ENCODE measurements at places on chromosomes 1 and 21.

- no peak for DNase-seq
These were observed 33.9 kb upstream of the SDC3 start for GRCh38 chr1:30942326-30942963.

- no peak for DNase-seq
These were observed 40.0 kb downstream of the MIA3 start for GRCh38 chr1:222657899-222658298.

DNA sequence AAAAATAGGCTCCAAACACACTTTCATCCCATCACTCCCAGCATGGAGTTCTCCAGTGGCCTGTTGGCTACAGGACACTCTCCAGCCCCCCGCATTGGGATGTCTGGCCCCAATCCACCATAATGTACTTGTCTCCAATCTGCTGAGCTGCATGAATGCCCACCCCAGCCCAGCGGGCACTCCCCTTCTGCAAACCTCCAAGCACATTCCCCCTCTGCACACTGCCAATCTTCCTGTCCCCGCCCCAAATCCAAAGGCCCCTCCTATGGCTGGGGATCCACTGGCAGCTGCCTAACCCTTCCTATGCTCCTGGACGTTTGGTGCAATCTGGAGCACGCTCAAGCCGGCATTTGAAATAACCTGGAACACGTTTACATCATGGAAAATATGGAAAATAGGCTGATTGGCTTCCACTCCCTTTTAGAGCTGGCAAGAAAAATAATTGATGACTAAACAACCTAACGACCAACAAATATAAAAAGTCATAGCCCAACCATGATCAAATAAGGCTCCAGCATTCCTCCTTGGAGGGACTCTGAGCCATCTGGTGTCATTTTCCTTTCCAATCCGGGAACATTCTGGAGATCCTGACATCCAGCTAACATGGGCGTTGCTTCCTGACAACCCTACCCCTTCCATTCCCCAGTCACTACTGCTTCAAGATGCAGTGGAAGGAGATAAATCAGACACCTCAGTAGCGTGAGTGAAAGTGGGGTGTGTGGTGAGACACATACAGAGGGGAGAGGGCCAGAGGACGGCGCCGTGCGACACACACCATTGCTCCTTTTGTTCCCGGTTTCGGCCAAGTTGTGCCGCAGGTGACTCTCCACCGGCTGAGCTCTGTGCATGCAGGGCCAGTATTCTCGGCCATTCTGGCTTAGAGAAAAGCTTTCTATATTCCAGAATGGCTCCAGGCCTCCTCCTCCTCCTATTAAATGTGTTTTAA lies 41.6 kb downstream of the PDE9A start:
- peak; percentile 27 for DNase-seq

DNA sequence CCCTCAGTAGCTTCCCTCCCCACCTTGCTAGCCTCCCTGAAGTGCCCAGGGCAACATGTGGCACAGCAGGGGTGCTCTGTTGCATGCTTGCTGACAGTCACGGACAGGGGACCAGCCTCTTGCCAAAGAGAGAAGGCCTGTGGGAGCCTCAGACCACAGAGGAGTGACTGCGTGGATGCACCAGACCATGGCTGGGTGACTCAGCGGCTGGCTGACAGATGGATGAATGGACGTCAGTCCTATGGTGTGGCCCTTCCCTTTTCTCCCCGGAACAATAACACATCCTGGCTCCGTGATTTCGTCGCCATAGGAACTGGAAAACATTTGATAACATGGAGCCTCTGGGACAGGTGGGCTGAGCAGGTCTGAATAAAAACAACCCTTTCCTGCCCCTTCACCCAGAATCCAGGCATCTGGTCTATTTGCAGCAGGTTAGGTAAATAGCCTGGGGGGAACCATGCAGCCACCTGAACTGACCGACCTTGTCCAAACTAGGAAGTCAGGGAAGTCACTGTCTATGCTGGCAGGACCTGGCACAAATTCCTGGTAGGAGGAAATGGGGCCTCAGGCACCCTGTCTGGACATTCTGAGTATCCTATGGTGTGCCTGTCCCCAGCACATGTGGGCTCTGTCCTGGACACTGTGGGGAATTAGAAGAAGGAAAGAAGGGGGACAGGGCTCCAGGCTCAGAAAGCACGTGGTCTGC lies 53.3 kb downstream of the NENF start:
- DNase-seq, result no peak

DNA sequence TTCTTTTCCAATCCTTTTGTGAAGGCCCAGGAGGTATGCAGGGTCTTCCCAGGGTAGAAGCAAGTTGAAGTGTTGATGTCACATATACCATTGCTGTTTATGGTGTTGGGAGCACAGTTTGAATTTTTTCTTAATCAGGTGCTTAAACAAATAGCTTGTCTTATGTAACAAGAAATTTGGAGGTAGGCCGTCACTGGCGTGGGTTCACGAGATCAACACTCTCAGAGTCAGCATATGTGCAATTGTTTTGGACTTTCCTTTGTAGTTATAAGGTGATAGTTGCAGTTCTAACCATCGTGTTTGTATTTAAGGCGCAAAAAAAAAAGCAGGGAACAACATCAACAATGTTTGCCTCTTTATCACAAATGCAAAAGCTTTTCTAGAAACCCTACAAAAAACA lies 13.3 kb downstream of the FNBP1L start:
- DNase-seq, result no peak

GRCh38 chr1:209645574-209646452 lies 6.4 kb downstream of the LAMB3 start:
- DNase-seq, result no peak

DNA sequence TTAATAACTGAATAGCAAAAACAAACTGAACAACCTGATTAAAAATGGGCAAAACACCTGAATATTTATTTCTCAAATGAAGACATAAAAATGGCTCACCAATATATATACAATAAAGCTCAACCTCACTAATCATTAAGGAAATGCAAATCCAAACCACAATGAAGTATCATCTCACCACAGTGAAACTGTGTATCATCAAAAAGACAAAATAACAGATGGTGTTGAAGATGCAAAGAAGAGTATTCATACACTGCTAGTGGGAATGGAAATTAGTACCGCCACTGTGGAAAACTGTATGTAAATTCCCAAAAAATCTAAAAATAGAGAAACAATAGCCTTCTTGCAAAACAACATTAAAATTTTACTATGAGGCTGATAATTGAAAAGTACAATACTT lies 1660.1 kb upstream of the B3GALT2 start:
- DNase-seq, result no peak

DNA sequence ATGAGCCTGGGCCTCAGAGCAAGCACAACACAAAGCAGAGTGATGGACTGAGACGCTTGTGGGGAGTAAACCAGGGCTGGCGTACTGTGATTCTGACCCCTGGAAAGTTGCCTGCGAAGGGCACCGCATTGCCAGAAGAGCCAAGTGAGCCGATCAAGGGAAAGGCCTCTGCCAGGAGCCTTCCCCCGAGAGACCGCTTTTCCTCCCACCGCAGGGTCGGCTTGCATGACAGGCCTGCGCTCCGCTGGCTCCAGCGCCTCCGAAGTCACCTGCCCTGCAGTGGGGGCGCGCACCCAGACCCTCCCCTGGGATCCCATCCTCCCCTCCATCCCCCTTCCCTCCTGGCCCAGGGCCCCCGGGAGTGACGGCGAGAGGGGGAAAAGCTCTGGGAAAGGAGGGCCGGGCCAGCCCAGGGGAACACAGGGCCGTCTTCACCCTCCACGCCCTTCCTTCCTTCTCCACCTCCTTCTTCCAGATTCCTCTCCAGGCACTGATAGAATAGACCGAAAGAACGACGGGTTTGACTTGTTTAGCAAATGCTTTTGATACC lies 165.0 kb downstream of the TRIM33 start:
- peak; percentile 86 for DNase-seq

- DNase-seq, result no peak
These were observed 497 bp upstream of the FUCA1 start for GRCh38 chr1:23868557-23869016.

GRCh38 chr1:67760030-67760821 lies 73.0 kb downstream of the GNG12 start:
- peak; percentile 53 for DNase-seq

GRCh38 chr1:66286307-66286706 lies 247.6 kb upstream of the SGIP1 start:
- DNase-seq, result no peak

DNA sequence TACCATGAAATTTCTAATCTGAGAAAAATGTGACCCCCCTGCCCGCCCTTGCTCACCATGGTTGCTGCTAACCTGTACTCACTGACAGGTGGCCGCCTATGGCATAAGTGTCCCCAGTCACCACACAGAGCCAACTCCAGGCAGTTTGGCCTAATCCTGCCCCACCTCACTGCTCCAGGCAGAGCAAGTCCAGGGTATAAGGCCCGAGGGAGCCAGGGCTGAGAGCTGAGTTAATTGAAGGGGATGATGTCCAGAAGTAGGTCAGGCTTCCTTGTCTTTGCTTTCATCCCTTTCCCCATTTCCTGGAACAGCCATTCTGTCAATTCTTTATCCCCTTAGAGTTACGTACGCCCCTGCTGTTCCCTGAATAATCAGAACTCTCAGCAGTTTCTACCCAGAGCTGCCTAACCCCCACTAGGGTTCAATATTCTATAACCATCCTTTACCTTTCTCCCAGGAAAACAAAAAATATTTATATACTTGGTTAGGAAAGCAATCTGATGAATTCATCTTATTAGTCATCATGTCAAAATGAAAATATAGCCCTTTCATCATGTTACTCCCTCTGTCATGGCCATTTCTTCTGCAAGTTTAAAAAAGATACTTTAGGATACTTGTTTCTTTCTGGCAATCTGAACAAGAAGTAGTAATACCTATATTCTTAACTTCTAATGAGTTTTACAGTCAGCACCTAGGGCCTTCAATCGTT lies 29.4 kb upstream of the CD101 start:
- no peak for DNase-seq

- no peak for DNase-seq
These were observed 294.5 kb downstream of the VAV3 start for GRCh38 chr1:107670397-107671040.

GRCh38 chr1:243267914-243268653 lies 12.2 kb downstream of the SDCCAG8 start:
- no peak for DNase-seq

DNA sequence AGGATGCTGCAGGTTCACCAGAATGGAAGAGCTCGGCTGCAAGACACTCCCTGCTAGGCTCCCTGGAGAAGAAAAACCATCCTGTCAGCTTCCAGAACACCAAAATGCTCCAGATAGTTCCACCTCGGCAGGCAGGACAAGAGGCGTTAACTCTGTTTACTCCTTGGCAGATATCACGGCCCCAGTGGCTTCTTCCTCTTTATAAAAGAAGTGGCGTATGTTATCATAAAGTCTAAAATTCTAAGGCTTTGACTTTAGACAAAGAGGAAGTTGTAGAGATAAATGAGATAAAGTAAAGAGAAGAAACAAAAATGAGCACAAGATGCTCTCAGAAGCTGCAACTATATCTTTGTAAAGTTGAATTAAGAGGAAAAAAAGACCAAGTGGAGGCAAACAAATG lies 24.3 kb upstream of the MTF1 start:
- DNase-seq, result no peak

DNA sequence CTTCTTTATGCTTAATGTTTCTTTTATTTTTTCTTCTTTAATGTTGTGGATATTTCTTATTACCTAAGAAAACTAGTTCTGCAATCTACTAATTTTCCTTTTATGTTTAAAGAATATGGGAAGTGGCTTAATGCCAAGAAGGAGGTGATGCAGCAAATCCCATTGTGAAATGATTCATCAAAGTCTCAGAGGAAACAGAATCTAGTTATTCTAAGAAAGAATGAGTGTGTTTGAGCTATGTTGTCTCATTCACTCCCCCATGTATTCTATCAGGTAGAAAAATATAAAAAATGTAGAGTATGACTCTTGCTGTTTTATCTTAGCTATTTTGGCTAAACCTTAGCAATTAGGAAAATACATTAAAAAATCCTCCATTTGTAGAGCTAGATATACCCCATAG lies 659.9 kb upstream of the RGS18 start:
- DNase-seq, result no peak

GRCh38 chr1:43776043-43776761 lies 68.9 kb downstream of the ST3GAL3 start:
- no peak for DNase-seq

GRCh38 chr1:18007391-18008041 lies 100.1 kb upstream of the IGSF21 start:
- no peak for DNase-seq

GRCh38 chr1:15215116-15215515 lies 31.9 kb upstream of the FHAD1 start:
- no peak for DNase-seq

DNA sequence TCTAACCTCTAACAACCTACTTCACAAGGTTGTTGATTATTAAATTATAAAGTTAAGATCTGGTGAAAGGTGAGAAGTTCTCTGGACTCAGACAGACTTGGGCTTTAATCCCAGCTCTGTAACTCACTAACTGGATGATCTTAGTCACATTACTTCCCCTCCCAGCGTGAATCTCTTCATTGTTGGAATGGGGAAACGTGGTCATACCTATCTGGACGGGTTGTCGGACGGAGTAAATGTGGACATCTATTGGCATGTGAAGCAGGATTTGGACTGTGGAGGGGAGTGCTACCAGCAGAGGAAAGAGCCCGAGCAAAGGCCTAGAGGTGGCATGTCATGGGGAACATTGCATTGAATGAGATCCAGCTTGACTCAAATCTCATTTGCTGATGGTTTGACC lies 45.1 kb upstream of the RPL11 start:
- no peak for DNase-seq

DNA sequence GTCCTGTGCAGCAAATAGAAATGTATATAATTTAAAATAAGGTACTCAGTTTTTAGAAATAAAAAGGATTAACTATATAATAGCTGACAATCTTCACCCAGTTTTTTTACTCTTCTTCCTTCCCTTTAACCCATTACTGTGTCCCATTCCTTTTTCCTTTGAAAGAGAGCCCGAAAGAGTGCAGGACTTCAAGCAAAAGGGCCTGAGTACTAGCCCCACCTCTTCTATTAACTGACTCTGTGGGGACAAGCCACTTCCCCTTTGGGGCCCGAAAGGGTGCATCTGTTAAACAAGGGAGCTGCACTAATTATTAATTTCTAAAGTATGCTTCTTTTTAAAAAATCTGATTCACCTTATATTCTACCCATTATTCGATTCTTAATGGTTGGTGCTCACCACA lies 3.3 kb downstream of the USP24 start:
- DNase-seq, result no peak

DNA sequence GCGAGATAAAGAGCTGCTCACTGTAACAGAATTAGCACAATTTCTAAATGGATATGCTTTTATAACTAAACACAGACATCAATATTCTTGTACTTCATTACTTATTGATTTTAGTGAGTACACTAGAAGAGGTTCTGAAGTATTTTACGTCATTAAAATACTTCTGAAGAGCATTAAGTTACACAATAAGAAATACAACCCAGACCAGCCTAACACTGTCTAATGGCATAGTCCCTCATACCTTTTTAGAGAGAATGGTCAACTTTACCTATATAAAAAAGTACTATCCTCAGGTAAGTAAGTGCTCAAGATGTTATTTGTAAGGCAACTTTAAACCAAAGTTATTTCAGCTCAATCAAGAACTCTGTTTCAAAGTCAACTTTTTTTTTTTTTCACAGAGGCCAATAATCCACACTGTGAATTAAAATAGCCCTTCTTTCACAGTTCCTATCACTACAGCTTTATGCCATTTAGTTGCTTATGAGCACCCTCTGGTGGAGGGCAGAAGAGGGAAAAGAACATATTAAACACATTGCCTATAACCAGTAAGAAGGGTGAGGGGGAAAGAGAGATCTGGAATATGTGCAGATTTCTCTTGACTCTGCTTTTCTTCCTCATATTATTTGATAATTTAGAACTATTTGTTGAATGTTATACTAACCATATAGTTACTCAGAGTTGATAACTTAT lies 182.1 kb upstream of the DMRTA2 start:
- DNase-seq, result peak; percentile 22

Data from H7 (cell line).